ENCODE measurements at places on chromosomes 2 and 18.

GRCh38 chr2:112156152-112156986, 18.2 kb downstream of the FBLN7 start:
- DNase-seq = no peak

GRCh38 chr2:158232476-158232875, 130.8 kb downstream of the UPP2 start:
- DNase-seq = no peak

- DNase-seq = no peak
These were observed 133.3 kb downstream of the ZNF236 start for GRCh38 chr18:76955524-76956170.

- DNase-seq = no peak
These were observed 49.1 kb downstream of the GREB1L start for GRCh38 chr18:21291106-21291505.

DNA sequence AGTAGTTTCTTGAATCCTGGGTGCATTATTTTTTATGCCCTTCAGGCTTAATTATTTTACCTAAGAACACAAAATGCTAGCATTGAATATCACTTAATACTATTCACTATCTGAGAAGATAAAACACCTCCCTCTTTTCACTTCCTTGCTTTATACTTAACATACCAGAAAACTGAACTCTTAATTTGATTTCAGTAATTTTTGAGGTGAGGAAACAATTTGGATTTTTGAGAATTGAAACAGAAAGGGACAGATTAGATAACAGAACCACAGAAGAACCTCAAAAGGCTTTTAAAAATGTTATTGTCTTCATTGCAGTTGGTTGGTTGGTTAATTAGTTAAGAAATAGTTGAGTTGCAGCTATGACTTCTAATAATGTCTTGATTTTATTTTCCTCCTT, 69.5 kb downstream of the GPD2 start:
- no peak for DNase-seq

- no peak for DNase-seq
These were observed 114.6 kb downstream of the IKZF2 start for GRCh38 chr2:213036836-213037235.

- DNase-seq = no peak
These were observed 287.7 kb downstream of the CMPK2 start for GRCh38 chr2:6577960-6578359.

DNA sequence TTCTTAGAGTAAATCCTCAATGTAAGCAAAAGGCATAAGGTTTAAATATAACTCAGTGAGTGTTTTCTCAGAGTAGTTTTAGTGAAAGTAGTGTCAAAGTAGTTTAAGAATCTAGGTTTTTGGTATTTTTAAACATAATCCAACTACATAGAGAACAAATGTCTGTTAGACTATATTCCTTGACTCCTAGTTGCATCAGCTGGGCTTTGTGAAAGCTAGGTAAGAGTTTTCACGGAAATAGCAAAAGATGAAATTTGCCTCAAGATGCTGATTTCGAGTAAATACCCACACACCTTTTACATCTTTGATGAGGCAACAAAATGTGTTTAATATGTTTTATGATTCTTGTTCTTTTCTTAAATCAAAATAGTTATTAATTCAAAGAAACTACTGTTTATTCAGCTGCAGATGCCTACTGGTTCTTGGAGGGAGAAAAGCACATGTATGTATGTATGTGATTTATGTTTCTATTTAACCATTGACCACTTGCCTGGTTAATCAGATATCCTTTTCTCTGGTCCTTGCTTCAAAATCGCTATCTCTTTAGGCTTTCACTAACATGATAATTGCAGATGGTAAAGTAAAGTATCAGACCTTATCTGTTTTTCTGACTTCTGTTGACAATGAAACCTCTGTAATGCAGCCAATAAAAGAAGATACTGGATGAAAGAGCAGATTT, 117.4 kb upstream of the NOSTRIN start:
- DNase-seq = no peak

- DNase-seq = no peak
These were observed 244.0 kb downstream of the PAX3 start for GRCh38 chr2:222054813-222055212.

DNA sequence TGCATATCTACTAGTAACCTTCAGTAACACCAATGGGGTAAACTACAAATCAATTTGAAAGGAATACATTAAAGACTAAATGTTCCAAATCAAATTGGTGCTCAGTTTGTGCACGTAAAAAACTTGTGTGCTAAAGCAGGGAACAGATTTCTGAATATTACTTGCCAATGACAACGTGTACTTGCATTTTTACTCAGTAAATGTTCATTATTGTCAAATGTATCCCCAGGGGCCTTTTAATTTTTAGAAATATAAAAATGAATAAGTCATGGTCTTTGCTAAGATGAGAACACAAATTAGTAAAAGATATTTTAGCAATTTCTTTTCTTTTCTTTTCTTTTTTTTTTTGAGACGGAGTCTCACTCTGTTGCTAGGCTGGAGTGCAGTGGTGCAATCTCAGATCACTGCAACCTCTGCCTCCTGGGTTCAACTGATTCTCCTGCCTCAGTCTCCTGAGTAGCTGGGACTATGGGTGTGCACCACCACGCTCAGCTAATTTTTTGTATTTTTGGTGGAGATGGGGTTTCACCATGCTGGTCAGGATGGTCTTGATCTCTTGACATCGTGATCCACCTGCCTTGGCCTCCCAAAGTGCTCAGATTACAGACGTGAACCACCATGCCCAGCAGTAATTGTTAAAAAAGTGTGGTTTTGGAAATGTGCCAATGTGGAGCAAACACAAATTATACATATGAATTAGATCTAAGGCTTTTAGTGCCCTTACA, 52.6 kb downstream of the PMAIP1 start:
- no peak for DNase-seq

GRCh38 chr2:79619976-79620375, 107.1 kb downstream of the CTNNA2 start:
- DNase-seq = no peak

GRCh38 chr2:9201185-9201891, 5.3 kb upstream of the ASAP2 start:
- DNase-seq = no peak

DNA sequence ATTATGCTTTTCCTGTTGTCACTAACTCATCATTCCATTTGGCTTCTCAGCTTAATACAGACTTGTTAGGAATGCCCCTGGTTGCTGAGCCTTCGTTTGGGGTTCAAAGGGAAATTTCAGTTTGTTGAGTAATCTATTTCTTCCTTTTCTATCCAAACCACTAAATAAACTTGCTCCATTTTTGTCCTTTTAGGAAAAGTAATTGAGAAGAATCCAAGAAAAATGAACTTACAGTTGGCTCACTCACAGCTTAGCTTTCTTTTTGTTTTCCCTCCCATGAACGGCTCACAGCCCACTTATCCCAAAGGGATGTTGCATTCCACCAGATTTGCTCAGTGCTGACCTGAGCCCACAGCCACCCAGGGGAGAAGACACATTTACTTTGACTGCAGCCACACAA, 73.9 kb downstream of the SOX11 start:
- no peak for DNase-seq

- DNase-seq = no peak
These were observed 5.7 kb downstream of the C2orf80 start for GRCh38 chr2:208183972-208184705.

- DNase-seq = no peak
These were observed 48.7 kb upstream of the ZNF385B start for GRCh38 chr2:179909845-179910734.
